NAMALWA (cell line): ENCODE measurements at places on chromosomes 5 and 9.

- no peak for DNase-seq
Observed at GRCh38 chr5:32207355-32207634, 33.2 kb upstream of the GOLPH3 start.

- no peak for DNase-seq
Observed at GRCh38 chr9:138082918-138083636, 205.5 kb downstream of the CACNA1B start.

- no peak for DNase-seq
Observed at GRCh38 chr9:130301483-130302286, 36.1 kb downstream of the HMCN2 start.

GRCh38 chr5:11148810-11149539 is 387.9 kb upstream of the DAP start:
- DNase-seq = no peak

DNA sequence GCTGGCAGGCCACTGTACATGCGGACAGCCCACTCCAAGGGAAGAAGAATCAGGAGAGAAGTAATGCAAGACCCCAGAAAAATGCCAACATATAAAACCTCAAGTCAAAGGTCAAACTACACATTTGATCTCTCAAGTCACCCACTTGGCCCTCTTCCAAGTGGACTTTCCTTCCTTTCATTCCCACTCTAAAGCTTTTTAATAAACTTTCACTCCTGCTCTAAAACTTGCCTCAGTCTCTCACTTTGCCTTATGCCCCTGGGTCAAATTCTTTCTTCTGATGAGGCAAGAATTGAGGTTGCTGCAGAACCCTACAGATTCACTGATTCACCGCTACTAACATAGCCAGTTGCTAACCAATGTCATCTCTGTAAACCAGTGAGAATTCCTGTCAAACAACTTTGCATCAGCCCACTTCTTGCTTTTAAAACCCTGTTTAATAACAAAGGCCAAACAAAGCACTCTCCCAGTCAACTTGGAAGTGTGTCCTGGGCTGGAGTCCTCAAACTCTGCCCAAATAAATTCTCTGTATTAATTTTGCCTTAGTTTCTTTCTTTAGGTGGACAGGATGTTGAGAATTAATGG is 6.9 kb upstream of the ATP6V1G1 start:
- DNase-seq = no peak

DNA sequence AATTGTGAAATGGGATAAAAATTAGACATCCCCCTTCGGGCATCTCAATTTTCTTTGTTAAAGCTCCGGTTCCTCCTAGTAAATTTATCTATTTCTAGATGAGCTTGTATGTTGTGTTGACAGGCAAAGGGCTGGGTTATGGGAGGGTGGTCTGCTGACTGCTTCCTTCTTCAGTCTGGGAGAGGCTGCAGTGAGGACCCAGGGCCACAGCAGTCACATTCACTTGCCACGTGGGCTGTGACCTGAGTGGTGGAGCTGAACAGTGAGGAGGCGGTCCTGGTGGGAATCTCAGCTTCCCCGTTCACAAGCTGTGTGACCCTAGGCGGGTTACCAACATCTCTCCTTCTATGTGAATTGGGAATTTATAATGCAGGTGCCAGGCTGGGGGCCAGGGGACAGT is 57.5 kb upstream of the RXRA start:
- DNase-seq = no peak

DNA sequence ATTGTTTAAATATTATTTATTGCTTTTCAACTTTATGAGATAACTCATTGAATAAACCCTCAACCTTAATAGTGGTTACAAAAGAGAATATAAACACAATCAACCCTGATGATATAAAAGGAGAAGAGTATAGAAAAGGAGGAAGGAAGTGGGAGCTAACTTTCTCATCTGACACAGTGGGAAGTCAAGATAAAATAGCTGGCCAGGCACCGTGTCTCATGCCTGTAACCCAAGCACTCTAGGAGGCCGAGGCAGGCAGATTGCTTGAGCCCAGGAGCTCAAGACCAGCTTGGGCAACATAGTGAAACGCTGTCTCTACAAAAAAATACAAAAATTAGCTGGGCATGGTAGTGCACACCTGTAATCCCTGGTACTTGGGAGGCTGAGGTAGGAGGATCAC is 93.5 kb downstream of the PPP2R2B start:
- DNase-seq = no peak

DNA sequence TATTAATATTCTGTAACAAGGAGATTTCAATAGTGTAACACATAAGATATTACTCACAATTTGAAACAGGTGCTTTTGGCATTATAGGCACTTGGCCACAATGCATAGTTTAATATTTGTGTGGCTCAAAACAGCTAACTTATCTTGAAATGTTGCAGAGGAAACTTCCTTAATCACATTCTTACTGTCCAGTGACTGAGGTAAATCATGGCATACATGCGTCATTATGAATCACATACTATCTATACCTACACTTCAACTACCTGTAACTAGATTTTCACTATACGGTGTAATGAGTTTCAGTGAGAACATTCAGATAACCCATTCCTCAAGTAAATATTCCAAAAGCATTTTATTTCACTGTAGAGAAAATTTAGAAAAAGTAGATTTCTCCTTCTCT is 218.8 kb downstream of the PDE4D start:
- DNase-seq = no peak

DNA sequence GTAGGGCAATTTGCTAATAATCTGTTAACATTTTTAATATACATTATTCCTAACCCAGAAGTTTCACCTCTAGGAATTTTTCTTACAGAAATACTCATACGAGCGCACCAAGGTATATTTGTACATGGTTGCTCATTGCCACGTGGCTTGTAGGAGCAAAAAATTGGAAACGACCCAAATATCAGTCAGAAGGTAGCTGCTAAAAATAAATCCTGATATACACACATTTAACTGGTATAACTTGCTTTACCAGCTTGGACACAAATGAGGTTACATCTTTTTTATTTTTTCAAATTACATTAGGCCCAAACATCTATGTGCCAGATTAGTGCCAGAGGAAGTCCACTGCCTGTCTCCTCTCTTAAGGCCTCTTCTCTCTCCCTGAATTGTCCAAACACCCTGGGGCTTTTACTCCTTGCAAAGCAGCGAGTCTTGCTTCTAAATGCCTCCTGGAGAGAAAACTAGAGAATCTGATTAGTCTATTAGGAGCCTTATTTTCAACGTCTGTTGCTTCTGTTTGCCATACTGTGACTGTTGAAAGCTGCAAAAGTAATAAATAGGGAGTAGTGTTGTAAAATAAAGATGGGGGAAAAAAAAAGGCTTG is 92.0 kb upstream of the SSBP2 start:
- DNase-seq = no peak

GRCh38 chr9:70477146-70477745 is 62.8 kb upstream of the KLF9 start:
- DNase-seq = no peak

GRCh38 chr9:137268538-137269201 is 8.9 kb upstream of the TOR4A start:
- DNase-seq = no peak

DNA sequence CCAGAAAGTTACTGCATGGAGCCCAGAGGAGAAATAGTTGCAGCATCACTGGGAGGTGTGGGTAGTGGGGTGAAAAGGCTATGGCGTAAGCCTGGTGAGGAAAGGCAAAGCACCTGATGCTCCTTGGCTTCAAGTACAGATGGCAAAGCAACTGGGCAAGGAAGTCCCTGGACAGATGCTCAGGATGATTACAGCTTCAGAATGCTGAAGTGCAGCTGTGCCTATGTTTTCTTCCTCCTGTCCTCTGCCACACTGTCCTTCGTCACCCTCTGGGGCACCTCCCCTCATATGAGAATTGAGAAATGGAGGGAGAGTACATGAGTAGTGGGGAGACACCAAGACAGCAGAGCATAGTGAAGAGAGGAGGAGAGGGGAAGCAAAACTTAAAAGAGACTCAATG is 328.0 kb downstream of the PDE4D start:
- DNase-seq = peak; percentile 38

DNA sequence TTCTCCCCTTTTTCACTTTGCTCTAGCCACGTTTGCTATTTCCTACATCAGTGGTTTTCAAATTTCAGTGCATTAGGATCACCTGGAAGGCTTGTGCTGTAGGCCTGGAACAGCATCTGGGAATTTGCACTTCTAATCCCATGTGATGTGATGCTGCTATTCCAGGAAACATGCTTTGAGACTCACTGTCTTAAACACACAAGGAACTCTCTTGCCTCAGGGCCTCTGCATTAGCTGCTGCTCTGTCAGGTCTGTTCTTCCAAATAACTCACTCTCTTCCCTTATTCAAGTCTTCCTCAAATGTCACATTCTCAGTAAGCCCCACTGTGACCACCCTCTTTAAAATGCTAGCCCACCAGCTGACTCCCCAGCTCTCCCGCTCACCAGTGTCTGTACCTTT is 204.0 kb downstream of the DNAH5 start:
- no peak for DNase-seq

DNA sequence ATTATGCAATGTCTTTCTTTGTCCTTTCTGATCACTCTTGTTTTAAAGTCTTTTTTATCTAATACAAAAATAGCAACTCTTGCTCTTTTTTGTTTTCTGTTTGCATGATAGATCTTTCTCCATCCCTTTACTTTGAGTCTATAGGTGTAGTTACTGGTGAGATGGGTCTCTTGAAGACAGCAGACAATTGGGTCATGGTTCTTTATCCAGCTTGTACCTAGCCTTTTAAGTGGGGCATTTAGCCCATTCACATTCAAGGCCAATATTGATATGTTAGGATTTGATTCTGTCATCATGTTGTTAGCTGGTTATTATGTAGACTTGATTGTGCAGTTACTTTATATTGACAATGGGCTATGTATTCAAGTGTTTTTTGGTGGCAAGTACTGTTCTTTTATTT is 245.9 kb upstream of the TARS1 start:
- no peak for DNase-seq

DNA sequence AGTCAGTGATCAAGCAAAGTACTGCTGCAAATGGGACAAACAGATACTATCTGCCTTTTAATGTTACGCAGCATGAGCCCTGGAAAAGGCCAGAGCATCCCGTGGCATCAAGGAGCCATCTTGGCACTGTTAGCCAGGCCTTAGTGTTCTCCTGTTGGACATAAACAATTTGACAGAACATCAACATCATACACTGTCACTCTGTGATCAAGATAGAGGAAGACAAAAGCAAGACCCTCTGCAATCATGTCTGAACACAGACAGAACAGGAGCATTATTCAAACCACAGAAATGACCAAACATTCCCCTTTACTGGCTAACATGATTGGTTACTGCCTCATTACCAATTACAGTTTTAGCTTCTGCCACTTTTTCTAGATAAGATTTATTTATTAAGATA is 21.2 kb upstream of the ROPN1L start:
- no peak for DNase-seq
